ENCODE measurements at places on chromosomes 6 and 20.
A peak's percentile ranks its signal among the peaks of the same experiment; 100 is the strongest.

DNA sequence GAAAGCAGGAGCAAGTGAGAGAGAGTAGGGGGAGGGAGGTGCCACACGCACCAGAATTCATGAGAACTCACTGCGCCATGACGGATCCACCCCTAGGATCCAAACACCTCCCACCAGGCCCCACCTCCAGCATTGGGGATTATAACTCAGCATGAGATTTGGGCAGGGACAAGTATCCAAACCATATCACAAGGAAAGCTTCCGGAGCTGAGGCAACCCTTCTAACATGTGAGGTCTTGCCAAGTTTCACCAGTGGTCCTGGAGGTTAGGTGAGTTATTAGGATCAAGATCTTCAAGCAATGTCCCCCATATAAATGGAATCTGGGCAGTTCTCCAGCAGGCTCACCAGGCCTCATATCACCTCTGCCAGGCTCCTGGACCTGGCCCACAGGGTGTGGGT is 308.4 kb downstream of the NRN1 start:
- DNase-seq, result no peak

- no peak for DNase-seq
These were observed 51.5 kb downstream of the STK4 start for GRCh38 chr20:45017857-45018256.

- no peak for DNase-seq
These were observed 165.7 kb upstream of the RREB1 start for GRCh38 chr6:6942091-6942490.

- DNase-seq, result no peak
These were observed 1.5 kb downstream of the E2F1 start for GRCh38 chr20:33684533-33685327.

DNA sequence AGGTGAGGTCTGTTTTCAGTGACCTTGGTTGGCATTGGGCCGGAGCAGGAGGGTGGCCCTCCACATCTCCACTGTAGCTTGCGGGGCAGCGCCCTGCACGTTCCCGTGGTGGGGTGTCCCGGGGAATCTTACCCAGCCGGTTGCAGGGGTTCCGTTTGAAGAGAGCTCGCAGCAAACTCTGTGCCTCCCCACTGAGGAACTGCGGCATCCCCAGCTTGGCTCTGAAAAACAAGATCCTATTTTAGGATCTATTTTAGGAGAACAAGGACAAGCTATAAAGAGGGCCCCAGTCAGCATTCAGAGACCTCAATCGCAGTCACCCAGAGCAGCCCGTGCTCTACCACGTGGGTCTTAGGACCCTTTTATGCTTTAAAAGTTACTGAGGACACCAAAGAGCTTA is 97.8 kb downstream of the RAMACL start:
- no peak for DNase-seq

GRCh38 chr20:63831646-63831992 is 555 bp upstream of the ZBTB46 start:
- DNase-seq, result no peak

DNA sequence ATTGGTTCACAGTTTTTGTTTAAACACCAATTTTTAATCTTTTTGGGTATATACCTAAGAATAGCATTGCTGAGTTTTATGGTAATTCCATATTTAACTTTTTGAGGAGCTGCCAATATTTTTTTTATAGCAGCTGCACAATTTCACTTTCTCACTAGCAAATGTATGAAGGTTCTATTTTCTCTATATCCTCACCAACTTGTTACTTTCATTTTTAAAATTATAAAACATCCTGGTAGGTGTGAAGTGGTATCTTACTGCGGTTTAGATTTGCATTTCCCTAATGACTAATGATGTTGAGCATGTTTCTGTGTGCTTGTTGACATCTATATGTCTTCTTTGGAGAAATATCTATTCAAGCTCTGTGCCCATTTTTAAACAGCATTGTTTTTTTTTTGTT is 452.1 kb downstream of the GRIK2 start:
- DNase-seq, result no peak

DNA sequence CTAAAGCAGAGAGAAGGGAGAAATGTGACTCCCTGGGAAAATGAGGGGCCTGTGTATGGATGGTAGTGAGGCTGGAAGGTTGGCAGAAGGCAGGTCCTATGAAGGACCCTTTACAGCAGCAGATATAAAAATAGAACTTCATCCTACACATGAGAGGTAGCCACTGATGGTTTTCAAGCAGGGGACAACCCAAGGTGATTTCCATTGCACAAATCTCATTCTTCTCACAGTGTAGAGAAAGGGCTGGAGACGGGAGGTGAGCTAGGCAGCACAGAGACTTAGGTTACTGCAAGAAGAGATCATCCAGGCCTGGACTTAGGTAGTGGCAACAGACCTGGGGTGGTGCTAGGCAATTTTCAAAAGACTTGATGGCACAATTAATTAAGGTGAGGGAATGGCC is 30.7 kb downstream of the TRAM2 start:
- no peak for DNase-seq

GRCh38 chr20:51562332-51563173 is 20.0 kb upstream of the NFATC2 start:
- DNase-seq, result peak; percentile 94

- no peak for DNase-seq
These were observed 206.0 kb upstream of the FOXQ1 start for GRCh38 chr6:1105833-1106400.

DNA sequence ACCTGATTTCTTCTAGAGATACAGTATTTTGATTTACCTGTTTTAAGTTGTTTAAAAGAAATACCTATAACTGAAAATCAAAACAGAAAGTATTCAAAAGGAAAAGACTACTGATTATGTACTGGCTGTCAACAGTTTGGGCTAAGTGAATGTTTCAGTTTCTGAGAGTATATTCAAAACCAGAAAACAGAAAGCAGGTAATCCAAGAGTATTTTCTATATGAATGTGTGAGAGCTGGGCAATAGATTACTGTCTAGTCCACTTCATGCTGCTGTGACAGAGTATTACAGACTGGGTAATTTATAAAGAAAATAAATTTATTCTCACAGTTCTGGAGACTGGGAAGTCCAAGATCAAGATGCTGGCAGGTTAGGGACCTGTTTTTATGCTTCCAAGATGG is 261.0 kb downstream of the ARHGAP18 start:
- no peak for DNase-seq

GRCh38 chr6:81933608-81934051 is 181.1 kb upstream of the TENT5A start:
- DNase-seq, result peak; percentile 50

GRCh38 chr6:162854228-162854627 is 126.5 kb downstream of the PACRG start:
- DNase-seq, result no peak

DNA sequence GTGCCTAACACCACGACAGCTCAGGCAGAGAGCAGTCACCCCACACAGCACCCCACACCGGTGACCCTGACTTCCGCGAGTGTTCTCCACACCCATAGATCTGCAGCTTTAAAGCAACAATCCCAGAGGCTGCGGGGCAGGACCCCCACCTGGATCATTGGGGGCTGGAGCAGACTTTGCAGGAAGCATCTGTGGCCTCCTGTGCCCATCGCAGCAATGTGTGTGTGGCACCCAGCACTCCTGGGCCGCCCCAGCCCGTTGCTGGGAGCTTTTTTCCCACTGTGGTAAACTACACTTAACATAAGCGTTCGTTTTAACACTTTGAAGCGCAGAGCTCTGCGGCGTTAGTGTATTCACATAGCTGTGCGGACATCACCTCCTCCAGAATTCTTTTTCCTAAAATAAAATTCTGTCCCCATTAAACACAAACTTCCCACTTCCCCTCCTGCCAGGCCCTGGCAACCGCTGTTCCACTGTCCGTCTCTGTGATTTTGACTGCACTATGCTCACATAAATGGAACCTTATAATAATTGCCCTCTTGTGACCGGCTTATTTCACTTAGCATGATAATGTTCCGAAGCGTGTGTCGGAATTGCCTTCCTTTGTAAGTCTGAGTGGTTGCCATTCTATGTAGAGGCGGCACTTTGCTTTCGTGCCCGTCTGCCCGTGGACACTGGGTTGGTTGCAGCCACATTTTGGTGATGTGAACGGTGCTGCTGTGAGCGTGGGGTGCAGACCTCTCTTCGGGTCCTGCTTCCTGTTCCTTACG is 382.5 kb downstream of the CDH4 start:
- no peak for DNase-seq

DNA sequence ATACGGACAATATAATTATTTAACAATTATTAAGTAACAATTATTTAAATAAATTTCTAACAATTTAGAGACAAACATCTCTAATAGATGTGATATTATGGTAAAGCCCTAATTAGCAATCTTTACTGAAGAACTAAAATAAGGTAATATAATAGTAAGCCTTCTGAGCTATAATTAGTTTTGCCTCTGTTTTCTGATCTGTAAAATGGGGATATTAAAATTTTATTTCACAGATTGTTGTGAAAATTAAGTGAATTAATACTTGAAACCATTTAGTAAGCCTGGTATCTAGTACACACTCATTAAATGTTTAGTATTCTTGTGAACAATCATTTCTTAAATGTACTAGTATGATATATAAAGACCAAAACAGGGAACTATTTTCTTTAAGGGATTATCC is 70.3 kb downstream of the CDK19 start:
- DNase-seq, result no peak

- DNase-seq, result no peak
These were observed 21.7 kb downstream of the MDFI start for GRCh38 chr6:41659935-41660334.

GRCh38 chr6:151391471-151392413 is at the start of gene ZBTB2:
ZBTB2 (minus strand) TSS chr6:151391559; CDS start chr6:151373637, 17,922 bp downstream.
- peak; percentile 67 for DNase-seq

- DNase-seq, result no peak
These were observed 391.8 kb upstream of the MMS22L start for GRCh38 chr6:97674802-97675201.

GRCh38 chr6:1504465-1504864 is 105.2 kb upstream of the FOXC1 start:
- no peak for DNase-seq

DNA sequence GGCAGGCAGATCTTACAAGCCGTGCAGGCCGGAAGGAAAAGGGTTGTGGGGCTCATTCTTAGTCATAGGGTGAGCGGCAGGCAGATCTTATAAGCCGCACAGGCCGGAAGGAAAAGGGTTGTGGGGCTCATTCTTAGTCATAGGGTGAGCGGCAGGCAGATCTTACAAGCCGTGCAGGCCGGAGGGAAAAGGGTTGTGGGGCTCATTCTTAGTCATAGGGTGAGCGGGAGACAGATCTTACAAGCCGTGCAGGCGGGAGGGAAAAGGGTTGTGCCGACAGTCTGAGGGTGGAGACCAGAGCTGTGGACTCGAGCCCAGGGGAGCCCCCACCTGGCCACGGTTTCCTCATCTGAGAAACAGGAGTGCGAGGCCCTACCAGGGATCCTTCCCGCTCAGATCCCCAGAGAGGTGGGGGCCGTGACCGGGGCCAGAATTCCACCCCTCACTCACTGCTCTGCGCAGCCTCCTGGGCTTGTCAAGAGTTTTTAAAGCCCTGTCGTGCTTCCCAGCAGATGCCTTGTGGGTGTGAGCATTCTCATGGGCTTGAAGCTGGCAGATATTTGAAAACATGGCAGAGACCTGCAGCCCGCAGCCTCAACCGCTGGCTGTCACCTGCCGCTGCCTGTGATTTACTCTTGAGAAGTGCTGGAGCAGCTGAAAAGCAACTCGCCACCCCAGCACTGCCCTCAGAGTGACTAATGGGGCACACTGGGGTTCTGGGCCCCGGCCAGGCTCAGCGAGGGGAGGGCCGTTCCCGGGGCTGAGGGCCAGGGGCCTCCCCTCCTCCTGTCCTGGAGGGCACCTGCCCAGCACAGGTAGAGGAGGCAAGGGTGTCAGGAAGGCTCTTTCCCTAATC is 31.9 kb downstream of the NTSR1 start:
- DNase-seq, result peak; percentile 86

- no peak for DNase-seq
These were observed 734 bp downstream of the MMS22L start for GRCh38 chr6:97282238-97282725.

- DNase-seq, result peak; percentile 5
These were observed 239.2 kb downstream of the KCNQ5 start for GRCh38 chr6:72861059-72861458.

GRCh38 chr6:61562098-61562497 is 723.9 kb downstream of the KHDRBS2 start:
- DNase-seq, result no peak

- DNase-seq, result no peak
These were observed 1.3 kb downstream of the ZKSCAN3 start for GRCh38 chr6:28351087-28351486.

DNA sequence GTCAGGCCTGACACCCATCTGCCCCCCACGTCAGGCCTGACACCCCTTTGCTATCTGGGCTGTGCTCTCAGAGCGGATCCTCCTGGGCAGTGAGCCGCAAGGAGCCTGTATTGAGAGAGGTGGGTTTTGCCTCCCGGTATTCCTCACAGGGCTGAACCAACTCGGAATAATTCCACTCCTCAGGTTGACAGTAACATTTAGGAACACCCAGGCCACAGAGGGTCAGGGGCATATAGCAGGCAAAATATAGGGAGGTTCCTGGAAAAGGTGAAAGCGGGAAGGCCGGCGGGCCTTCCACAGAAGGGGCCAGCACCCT is 6.8 kb upstream of the FGD2 start:
- DNase-seq, result no peak

GRCh38 chr6:93021235-93021915 is 398.0 kb downstream of the EPHA7 start:
- DNase-seq, result no peak

GRCh38 chr20:44958276-44958675 is 1.9 kb downstream of the TOMM34 start:
- DNase-seq, result no peak

DNA sequence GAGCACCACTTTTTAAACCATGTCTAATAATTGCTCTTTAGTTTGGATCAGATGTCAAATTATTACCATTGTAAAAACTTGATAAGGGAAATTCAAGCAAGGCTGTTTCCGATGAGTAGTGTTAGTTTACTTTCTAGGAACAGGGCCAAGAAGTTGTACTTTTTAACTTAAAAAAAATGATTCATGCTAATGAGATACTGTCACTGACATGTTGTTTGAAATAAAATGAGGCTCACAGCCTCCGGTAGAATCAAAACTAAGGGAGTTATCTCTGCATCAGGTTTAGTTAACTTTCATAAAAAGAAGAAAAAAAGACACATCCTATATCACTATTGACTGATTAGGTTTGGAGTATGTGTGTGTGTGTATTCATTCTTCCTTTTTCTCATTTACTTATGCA is 55.2 kb upstream of the SUPT3H start:
- peak; percentile 67 for DNase-seq

- no peak for DNase-seq
These were observed 11.8 kb downstream of the CHMP4B start for GRCh38 chr20:33822991-33823390.

DNA sequence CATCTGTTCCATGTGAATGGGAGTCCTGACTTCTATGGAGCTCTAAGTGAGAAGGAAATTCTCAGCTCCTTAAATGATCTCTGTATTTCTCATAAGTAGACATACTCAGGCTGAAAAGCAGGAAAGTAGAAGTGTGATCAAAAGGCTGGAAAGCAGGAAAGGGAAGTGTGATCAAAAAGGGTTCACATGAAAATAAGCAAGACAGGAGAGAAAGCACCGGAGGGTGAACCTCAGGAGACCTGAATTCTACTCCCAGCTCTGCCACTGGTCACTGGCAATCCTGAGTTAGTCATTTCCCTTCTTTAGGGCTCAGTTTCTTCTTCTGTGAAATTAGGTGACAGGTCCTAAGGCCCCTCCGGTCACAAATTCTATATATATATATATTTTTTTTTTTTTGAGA is 55.5 kb upstream of the TRERF1 start:
- DNase-seq, result no peak

All from fibroblast of the aortic adventitia (primary cell).